ENCODE measurements at places on chromosomes 12 and 14. TPM values are rescaled to one million over a fixed set of nuclear protein-coding genes. Genes with fewer than 3 reads are reported as not detected.

The TTC9 gene
- total RNA-seq, result 2.9 TPM

The CMA1 gene
- 0.46 TPM for total RNA-seq

- no peak for DNase-seq
These were observed 8.4 kb downstream of the TWF1 start for GRCh38 chr12:43797561-43798217.

DNA sequence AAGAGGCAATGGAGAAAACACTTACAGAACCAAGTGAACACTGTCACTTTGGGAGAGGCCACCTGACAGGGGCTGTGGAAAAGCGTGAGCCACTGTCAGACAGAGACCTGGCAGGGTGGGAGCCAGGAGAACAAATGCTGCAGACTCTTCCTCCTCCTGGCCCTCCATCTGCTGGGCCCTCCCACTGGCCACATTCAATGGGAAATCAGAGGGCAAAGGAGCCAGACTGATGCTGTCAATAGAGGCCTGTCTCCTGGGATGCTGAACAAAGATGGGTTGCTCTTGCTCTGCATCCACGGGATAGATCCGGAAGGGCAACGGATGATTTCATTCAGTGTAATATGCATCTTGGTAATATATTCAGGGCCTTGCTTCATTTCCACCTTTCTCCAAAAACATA lies 44.9 kb upstream of the BCAT1 start:
- no peak for DNase-seq

- no peak for DNase-seq
These were observed 16.9 kb downstream of the WSB2 start for GRCh38 chr12:118044075-118044474.

- no peak for DNase-seq
These were observed 22.8 kb downstream of the GSTZ1 start for GRCh38 chr14:77343662-77344061.
